ENCODE measurements at places on chromosomes 4 and X.

DNA sequence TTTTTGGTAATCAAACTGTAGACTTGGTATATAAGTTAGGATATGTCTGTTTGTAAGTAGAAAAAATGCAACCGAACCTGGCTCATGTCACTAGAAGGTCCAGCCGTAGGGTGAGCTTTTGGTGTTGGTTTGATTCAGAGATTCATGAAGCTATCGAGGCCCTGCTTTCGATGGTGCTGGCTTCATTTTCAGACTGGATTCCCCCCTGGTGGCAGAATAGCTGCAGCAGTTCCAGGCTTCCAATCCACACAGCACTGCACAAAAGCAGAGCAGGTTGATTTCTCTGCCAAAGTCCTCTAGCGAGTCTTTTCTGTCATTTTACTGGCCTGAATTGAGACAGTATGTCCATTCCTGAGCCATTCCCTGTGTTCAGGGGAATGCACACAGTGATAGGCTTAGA is 33.1 kb downstream of the PDK3 start:
- DNase-seq: no peak

- no peak for DNase-seq
Measured at GRCh38 chr4:156515295-156515694, 456.3 kb downstream of the PDGFC start.

GRCh38 chr4:155811083-155811482 is 52.3 kb downstream of the GUCY1B1 start:
- DNase-seq: no peak

- no peak for DNase-seq
Measured at GRCh38 chrX:66553973-66554372, 84.9 kb downstream of the EDA2R start.

DNA sequence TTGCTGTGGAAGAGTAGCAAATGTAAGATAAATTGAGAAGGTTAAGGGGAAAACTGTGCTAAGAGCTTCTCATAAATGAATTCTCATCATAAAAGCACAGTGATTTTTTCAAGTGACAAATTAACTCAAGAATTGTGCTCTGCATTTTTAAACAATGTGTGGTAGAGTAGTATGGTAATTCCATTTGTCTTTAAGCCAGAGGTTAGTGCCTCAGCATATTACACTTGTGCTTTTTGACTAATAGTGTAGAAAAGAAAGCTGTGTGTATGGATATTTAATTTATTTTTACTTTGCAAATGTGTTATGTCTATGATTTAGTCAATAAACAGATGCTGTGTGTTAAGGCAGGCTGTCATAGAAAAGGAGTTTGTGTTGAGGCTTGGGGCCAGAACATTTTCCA is 61.0 kb downstream of the FHIP1A start:
- no peak for DNase-seq
